ENCODE measurements at places on chromosomes 7 and 10.

- no peak for DNase-seq
Measured at GRCh38 chr10:15787426-15787825, 67.7 kb upstream of the ITGA8 start.

DNA sequence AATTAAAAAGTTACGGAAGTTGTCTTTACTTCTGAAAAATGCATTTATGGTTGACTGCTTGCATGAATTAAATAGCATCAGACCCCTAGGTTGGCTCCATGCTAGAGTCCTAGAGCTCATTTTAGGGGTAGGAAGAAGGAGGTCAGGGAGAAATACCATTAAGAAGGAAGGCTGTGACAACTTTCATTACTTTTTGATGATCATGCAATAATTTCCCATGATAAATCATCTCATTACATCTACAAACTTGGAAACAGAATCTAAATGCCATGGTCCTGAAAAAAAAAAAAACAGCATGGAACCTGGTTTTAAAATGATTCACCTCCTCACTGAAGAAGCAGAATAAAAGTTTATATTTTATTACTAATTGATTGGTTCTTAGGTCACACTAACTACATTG lies 20.3 kb upstream of the PLXNA4 start:
- DNase-seq, result no peak

DNA sequence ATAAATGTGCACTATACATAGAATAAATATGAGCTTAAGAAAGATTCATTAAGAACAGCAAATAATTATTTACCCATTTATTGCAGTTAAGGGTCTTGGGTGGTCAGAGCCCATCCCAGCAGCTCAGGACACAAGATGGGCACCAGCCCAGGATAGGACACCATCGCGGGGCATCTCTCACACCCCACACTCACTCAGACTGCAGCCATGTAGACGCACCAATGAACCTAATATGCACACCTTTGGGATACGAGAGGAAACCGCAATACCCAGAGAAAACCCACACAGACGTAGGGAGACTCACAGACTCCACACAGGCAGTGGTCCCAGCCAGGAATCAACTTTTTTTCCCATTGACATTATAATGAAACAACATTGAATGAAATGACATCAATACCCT lies 36.0 kb downstream of the CARD11 start:
- no peak for DNase-seq

- DNase-seq, result no peak
Measured at GRCh38 chr7:70390251-70390650, 741.7 kb upstream of the GALNT17 start.

- no peak for DNase-seq
Measured at GRCh38 chr7:81990395-81990794, 220.5 kb upstream of the HGF start.
